ENCODE measurements at places on chromosomes 7 and 10. TPM values are rescaled to one million over a fixed set of nuclear protein-coding genes. Genes with fewer than 3 reads are reported as not detected.
A peak's percentile ranks its signal among the peaks of the same experiment; 100 is the strongest.

DNA sequence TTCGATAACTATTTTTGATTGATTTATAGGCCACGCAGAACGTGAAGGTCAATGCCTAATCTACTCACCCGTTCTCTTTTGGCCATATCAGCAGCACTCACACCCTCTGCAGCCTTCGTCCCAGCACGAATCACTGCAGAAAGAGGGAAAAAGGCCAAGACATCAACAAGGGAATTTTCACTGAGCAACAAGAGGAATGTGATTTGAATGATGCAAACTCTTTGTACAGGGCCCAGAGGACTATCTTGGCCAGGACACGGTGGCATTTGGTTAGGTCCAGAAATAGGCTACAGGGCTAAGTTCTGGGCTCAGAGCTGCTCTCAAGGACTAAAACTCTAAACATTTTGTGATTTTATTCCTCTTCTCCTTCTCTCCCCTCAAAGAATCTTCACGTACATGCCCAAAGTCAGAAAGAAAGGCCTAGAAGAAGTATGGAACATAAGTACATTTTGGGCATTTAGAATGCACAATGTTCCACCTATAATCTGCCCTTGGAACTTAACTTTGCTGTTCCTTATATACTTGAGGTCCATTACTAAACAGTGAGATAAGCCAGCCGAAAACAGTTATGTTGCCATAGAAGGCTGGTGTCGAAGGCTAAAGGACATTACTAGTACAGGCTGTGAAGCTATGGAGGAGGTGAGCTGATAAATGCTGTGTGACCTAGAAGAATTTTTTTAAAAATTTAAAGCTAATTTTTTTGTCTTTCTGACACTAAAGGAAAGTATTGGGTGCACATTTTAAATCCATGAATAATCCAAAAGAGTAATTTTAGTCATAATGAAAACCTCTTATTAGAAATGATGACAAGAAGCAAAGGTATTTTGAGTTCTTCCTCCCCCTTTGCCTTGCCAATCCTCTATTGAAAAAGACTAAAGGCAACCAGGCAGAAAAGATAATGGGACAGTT is 20.0 kb downstream of the RBM28 start:
- no peak for DNase-seq
- H3K4me1 ChIP-seq = no peaks in the 10 kb centered on the region
- H3K36me3 ChIP-seq = no peaks in the 10 kb centered on the region

Gene HOXA4
- total RNA-seq = not detected

GRCh38 chr10:78516756-78517155 is 483.1 kb downstream of the RPS24 start:
- H3K4me3 ChIP-seq = no peak overlapping the region
- no peak for DNase-seq
- H3K27me3 ChIP-seq = peaks cover 3% of the 10 kb centered on the region
- no peak overlapping the region for H3K27ac ChIP-seq

DNA sequence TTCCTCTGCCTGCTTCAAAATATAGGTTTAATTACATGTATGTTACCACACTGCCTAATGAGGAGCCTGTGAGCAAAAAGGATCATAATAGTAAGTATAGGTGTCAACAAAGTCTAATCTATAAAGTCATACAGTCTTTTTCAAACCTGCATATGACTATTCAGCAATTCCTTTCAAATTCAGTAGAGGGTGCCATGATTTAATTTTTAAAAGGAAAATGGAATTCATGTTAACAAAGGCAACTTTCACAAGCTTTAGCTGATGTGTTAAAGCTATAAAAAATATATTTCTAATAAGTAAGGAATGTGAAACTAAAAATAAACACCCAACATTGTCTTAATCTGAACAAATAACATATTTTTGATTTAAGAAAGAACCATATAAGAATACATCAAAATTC is 52.1 kb downstream of the MPP7 start:
- H3K4me3 ChIP-seq = peak overlapping the region; percentile 72
- H3K36me3 ChIP-seq = peaks cover 2% of the 10 kb centered on the region
- no peak for DNase-seq
- peaks cover 4% of the 10 kb centered on the region for H3K27me3 ChIP-seq
- peak overlapping the region; percentile 84 for H3K27ac ChIP-seq

Gene KLF14
- not detected for total RNA-seq
